Activated CD4-positive, alpha-beta T cell treated with anti-CD3 and anti-CD28 coated beads, Interleukin-2, amount 50 U/mL, for 4 hours (primary cell): ENCODE measurements at places on chromosomes 5 and 9.

GRCh38 chr9:78292716-78293497 lies 4.0 kb upstream of the PSAT1 start:
- DNase-seq = no peak

GRCh38 chr9:18748251-18748701 lies 274.3 kb downstream of the ADAMTSL1 start:
- no peak for DNase-seq

GRCh38 chr9:76528056-76528455 lies 69.1 kb downstream of the GCNT1 start:
- no peak for DNase-seq

- DNase-seq = no peak
Measured at GRCh38 chr5:135426102-135427082, 20.8 kb downstream of the DCANP1 start.

GRCh38 chr5:79562351-79563246 lies 48.7 kb upstream of the HOMER1 start:
- DNase-seq = no peak
